ENCODE measurements at places on chromosomes 5 and 9.

GRCh38 chr5:53877243-53877642, 316.8 kb downstream of the NDUFS4 start:
- DNase-seq = no peak

DNA sequence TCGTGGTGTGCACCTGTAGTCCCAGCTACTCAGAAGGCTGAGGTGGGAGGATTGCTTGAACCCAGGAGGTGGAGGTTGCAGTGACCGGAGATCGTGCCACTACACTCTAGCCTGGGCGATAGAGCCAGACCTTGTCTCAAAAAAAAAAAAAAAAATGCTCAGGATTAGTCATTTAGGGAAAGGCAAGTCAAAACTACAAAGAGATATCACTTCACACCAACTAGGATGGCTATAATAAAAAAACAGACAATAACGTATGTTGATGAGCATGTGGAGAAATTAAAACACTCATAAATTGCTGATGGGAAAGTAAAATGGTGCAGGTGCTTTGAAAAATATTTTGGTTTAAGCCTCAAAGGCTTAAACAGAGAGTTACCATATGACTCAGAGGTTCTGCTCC, 6.3 kb upstream of the ANKRD34B start:
- DNase-seq = no peak

GRCh38 chr5:179378116-179378440, 32.8 kb upstream of the ADAMTS2 start:
- DNase-seq = no peak

DNA sequence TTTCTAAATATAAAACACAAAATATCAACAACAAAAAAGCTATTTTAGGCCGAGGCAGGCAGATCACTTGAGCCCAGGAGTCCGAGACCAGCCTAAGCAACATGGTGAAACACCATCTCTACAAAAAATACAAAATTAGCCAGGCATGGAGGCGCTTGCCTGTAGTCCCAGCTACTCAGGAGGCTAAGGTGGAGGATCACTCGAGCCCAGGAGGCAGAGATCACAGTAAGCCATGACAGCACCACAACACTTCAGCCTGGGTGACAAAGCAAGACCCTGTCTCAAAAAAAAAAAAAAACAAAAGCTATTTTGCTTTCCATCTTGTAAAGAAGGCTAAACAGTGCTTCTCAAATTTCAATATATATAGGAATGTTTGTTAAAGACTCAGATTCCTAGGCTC, 11.3 kb downstream of the C5orf15 start:
- no peak for DNase-seq

DNA sequence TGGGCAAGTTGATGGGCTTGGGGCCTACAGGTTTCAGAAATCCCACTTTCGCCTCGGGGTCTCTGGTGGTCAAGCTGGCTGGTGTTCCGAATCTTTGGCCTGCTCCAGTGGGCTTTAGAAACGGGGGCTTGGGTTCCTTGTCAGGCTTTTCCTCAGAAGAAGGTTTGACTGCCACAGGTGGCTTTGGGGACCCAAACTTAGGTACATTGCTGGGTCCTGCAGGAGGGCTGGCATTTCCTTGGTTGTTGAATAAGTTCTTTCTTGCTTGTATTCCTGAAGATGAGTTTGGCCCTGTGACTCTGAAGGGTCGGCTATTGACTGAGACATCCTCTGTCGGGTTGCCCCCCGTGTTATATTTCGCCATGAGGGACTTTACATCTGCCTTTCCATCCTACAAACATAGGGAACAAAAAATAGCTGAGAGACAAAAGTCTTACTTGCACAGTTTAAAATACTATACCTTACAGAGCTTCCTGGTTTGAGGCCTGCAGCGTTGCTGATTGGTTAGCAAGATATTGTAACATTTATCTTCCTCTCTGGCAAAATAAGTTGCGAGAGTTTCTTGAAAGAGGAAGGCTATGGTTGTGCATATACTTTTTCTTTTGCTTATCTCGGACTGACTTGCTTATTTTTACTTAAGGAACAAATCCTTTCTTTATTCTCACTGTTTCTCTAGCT, 16.6 kb downstream of the FYB1 start:
- peak; percentile 47 for DNase-seq

DNA sequence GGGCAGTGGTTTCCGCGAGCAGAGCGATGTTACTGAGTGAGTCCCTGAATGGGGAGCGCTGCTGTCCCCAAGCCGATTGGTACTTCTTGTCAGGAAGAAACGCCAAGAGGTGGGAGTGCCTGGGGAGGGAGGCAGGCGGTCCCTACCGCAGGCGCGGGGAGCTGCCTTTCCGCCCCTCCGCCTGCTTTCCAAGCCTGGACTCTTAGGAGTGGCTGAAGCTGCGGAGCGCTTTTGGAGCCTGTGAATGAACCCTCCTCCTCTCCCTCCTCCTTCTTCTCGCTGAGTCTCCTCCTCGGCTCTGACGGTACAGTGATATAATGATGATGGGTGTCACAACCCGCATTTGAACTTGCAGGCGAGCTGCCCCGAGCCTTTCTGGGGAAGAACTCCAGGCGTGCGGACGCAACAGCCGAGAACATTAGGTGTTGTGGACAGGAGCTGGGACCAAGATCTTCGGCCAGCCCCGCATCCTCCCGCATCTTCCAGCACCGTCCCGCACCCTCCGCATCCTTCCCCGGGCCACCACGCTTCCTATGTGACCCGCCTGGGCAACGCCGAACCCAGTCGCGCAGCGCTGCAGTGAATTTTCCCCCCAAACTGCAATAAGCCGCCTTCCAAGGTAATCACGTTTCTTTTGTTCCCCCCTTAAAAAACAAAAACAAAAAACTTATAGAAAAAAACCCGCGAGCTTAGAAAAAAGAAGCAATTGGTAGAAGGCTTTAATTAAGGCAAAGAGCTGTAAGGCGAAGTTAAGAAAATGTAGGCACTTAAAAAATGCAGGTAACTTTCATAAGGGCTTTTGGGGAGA, at the start of gene VCAN:
TSS of gene VCAN (plus strand) at position 340 of the 808 bp plus-strand sequence. CDS start 11,775 bp downstream, outside the sequence.
- peak; percentile 29 for DNase-seq

DNA sequence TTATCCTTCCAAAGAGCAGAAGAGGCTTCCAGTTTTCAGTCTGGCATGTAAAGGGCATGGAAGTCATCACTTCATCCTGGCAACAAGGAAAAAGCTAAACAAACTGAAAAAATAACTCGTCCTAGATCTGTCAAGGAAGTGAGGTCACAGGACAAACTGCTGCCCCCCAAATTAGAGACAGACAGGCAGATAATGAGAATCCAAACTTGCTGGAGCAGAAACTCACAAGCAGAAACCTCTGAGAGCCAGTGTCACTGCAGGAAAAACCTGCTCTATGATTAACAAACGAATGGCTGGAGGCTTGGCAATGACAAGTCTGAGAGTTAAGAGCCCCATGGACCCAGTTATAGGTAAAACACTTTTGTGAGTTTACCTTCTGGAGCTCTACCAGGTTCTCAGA, 18.9 kb upstream of the MLANA start:
- DNase-seq = no peak

- no peak for DNase-seq
These were observed 263.2 kb downstream of the ISL1 start for GRCh38 chr5:51646482-51646881.

DNA sequence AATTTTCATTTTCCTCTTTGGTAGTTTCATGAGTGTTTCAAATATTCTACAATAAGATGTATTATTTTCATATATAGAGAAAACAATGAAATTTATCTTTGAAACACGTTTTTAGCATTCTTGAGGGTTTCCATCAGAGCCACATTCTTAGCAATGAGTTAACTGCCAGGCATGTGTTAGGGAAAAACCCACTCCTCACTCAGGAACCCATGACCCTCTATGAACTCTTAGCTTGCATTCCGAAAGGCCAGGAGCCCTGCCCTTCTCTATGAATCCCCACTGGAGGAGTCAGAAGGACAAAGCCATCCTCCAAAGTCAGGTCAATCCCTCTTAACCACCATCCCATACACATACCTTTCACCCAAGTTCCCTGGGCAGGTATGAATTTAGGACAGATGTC, 57.5 kb downstream of the ADAMTS12 start:
- DNase-seq = no peak

DNA sequence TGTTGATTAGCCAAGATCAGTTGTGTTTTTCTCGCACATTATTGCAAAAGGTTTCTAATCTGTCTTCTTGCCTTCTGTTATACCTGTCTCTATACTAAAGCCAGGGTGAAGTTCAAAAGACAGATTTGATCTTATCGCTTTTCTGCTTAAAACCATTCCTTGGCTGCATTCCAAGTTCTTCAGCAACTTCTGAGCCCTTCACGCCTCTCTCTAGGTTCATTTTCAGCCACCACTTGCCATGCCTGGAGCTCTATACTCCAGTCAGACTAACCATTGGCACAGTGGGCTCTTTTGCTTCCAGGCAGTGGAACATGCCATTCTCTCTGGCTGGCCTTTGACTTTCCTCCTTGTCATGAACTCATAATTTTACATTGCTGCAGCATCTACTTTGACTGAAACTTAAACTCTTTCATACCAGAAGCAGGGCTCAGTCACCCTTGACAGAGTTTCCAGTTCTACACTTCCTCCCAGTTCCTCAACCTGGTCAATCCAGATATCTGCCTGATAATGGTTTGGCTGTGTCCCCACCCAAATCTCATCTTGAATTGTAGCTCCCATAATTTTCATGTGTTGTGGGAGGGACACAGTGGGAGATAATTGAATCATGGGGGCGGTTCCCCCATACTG, 114.4 kb downstream of the SLC12A2 start:
- DNase-seq = no peak

- DNase-seq = no peak
These were observed at the start of gene HTR1A for GRCh38 chr5:63962279-63962678. Gene HTR1A (minus strand): TSS chr5:63962445. CDS start chr5:63961719, 726 bp downstream.

DNA sequence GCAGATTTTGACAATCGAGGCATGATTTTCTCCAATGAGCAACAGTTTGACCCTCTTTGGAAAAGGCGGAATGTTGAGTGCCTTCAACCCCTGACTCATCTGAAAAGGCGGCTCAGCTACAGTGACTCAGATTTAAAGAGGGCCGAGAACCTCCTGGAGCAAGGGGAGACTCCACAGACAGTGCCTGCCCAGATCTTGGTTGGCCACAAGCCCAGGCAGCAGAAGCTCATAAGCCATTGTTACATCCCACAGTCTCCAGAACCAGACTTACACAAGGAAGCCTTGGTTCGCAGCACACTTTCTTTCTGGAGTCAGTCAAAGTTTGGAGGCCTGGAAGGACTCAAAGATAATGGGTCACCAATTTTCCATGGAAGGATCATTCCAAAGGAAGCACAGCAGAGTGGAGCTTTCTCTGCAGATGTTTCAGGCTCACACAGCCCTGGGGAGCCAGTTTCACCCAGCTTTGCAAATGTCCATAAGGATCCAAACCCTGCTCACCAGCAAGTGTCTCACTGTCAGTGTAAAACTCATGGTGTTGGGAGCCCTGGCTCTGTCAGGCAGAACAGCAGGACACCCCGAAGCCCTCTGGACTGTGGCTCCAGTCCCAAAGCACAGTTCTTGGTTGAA, 13.6 kb downstream of the PTPDC1 start:
- DNase-seq = no peak

GRCh38 chr5:149640350-149640999, 59.2 kb downstream of the ARHGEF37 start:
- DNase-seq = no peak

All from activated naive CD8-positive, alpha-beta T cell treated with anti-CD3 and anti-CD28 coated beads, Interleukin-2, amount 10 ng/mL, durations not matched to agents 7 days and 5 days (primary cell).